SK-MEL-5 (cell line): ENCODE measurements at places on chromosomes 13 and 19.

DNA sequence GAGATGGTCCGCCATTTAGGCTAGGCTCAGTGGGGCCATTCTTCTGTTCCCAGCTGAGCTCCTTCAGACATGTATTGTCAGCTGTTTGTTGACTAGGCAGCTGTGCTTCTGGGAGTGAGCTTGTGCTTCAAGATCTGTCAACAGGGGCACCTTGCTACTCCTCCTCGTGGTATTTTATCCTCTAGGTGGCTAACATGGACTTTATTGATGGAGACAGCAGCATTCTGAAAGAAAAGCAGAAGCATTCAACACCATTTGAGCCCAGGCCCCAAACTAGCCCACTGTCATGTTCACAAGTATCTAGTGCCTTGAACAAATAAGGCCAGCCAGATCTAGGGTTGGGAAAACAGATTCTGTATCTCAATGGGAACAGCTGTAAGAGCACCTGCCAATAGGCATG is 65.9 kb downstream of the ZNF429 start:
- DNase-seq: no peak

DNA sequence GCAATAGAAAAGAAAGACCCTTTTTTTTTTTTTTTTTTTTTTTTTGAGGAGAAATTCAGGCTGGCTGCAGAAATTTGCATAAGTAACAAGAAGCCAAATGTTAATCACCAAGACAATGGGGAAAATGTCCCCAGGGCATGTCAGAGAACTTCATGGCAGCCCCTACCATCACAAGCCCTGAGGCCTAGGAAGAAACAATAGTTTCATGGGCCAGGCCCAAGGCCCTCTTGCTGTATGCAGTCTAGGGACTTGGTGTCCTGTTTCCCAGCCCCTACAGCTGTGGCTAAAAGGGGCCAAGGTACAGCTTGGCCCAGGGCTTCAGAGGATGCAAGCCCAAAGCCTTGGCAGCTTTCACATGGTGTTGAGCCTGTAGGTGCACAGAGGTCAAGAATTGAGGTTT is 88.4 kb upstream of the TPP2 start:
- no peak for DNase-seq

DNA sequence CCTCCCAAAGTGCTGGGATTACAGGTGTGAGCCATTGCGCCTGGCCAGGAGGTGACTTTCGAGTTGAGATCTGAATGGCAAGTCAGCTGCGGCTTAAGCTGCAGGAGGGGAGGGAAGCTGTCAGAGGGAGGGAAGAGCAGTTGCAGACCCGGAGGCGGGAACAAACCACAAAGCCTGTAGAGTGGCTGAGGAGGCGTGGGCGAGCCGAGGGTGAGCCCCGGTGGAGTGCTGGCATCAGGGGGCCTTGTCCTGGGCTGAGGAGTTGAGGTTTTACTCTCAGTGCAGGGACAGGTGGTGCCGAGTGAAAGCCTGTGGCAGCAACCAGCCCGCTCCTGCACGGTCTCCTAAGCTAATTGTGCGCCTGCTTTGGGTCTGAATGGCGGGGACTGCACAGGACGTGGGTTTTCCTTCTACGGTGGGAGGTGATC is 24.2 kb downstream of the PPP1R37 start:
- DNase-seq: no peak

GRCh38 chr13:71864986-71865873 is 1.8 kb downstream of the DACH1 start:
- DNase-seq: no peak

DNA sequence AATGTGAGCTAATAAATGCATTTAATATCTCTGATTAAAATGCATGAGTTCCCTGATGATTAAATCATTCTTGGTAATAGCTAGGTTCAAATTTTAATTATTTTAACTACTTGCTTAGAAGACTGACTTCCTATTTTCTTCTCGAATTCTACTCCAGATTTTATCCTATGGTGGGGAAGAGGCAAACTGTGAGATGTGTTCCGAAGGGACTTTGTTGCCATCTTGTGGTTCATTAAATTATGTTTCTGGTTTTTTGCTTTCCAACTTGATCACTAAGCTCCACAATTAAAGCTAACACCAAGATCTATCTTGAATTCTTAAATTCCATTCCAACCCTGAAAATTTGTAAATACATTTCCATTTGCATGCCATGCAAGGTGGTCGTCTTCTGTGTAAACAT is 538.4 kb upstream of the PCDH20 start:
- peak; percentile 57 for DNase-seq

- no peak for DNase-seq
Observed at GRCh38 chr19:4089400-4089908, 22.8 kb upstream of the ZBTB7A start.

- no peak for DNase-seq
Observed at GRCh38 chr13:113468472-113469201, 15.3 kb upstream of the ADPRHL1 start.

- no peak for DNase-seq
Observed at GRCh38 chr19:58556622-58557220, 1.7 kb downstream of the UBE2M start.

GRCh38 chr13:50850445-50850844 is 7.0 kb upstream of the DLEU7 start:
- DNase-seq: no peak

- DNase-seq: no peak
Observed at GRCh38 chr19:46090444-46090843, 34.0 kb downstream of the IGFL3 start.

- no peak for DNase-seq
Observed at GRCh38 chr19:52258426-52258825, 11.0 kb upstream of the ZNF766 start.

- DNase-seq: peak; percentile 82
Observed at GRCh38 chr19:43316591-43317319, 36.7 kb upstream of the CD177 start.

GRCh38 chr13:109200556-109200955 is 571.1 kb downstream of the MYO16 start:
- DNase-seq: no peak

DNA sequence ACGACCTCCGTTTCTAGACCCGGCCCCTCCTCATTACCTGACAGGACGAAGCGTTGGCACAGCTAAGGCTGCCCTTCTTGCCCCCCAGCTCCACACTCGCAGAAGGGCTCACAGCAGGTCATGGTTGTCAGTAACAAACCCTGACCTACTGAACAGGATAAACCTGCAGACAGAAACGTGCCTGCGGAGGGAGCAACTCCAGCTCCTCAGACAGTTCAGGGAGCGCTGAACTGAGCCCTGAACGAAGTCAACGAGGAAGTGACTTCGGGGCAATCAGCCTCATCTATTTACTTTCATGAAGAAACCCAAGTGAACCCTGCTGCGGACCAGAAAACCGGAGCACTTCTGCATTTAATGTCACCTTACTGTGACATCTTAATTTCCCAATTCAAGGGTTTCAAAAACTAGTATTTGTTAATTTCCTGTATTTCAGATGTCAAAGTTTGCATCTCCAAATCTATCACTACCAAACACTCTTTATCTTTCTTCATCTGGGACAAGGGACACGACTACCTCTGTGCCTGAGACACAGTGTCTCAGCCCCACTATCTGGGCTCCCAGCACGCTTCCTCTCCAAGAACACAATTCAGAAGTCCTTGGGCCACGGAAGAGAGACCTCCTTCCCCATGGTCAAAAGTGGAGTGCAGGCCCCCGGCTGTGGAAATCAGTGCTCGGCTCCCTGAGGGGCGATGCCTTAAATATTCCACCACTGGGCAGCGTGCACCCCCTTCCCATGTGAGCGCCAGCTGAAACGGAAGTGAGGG is 40.2 kb downstream of the CARS2 start:
- DNase-seq: no peak

GRCh38 chr13:84303035-84303434 is 420.8 kb upstream of the SLITRK1 start:
- DNase-seq: no peak

- no peak for DNase-seq
Observed at GRCh38 chr19:54077334-54077733, 3.8 kb downstream of the TARM1 start.

DNA sequence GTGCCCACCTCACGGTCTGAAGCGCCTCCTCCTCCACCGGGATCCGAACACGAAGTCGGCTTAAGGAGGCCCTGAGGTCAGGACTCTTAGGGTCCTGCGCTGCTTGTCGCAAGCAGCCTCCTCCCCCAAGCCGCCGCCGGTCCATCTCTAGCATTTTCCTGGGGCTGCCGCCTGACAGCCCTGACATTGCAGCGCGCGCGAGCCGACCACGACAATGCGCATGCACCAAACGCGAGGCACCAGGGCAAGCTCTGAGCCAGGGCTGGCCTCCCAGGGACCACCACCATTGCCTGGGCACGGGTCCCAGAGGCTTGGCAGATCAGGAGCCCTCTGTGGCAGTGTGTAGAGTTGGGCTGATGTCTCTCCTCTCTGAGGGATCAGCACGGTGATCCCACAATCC is 63.8 kb upstream of the ZNF420 start:
- DNase-seq: no peak

DNA sequence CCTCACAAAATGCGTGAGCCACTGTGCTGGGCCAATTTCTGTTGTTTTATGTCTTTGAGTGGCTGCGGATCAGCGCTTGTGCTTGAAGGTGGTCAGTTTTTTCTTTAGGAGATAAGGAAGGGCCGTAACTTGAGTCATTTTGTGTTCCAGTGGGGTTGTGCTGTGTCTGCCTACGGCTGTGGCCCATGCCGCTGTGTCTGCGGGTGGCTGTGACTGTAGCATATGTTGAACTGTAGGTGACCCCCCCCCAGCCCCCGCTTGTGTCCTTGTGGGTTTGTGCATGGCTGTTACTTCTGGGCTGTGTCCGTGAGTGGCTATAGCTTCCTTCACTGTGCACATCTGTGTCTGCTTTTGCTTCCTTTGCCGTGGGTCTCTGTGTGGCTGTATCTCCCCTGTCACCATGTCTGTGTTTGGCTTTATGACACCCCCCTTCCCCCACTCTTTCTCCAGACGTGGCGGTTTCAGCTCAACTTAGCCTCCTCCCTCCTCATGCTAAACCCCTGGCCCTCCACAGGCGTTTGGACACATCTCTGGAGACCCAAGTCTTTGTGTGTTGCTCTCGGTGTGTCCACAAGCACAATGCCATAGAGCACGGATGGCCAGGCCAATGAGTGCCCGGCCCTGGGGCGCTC is 675 bp downstream of the PPP1R14A start:
- no peak for DNase-seq

DNA sequence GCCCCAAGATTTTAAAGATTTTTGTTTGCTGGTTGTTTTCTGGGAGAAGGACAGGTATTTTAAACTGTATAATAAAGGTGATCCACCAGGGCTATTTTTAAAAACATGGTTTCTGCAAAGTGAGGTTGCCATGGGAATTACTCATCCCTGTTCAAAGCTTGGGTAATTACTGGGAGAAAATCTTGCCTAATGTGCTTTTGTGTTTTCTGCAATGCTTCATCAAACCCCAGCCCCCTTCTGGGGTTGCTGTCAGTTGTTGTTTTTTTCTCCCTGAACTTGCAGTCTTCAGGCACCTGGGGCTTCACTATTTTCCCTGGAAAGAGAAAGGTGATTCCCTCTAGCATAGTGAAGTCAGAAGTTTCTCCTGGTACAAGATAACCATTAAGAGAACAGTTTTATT is 277.2 kb downstream of the NALCN start:
- DNase-seq: no peak

DNA sequence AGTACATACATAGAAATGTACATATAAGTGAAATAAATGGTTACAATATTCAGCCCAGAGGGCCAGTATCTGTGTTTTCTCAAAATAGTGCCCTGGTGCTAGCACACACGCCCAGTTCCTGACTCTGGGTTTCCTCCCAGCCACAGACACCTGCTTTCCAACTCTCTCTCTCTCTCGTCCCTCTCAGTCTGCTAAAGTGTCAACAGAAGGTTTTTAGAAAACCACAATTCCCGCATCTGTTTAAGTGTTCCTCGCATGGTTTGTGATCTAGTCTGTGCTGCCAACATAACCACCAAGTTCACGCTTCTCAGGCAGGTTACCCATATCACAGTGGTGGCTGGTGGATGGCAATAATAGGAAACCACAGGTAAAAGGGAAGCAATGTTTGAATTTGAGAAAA is 17.8 kb upstream of the UPF3A start:
- no peak for DNase-seq

- peak; percentile 76 for DNase-seq
Observed at GRCh38 chr19:33416307-33417215, 43.1 kb downstream of the CEBPG start.

- peak; percentile 88 for DNase-seq
Observed at GRCh38 chr19:50909240-50910070, 1.7 kb downstream of the KLK4 start.

GRCh38 chr19:46786236-46787039 is 2.0 kb downstream of the SLC1A5 start:
- peak; percentile 43 for DNase-seq

- DNase-seq: no peak
Observed at GRCh38 chr19:7230826-7231225, 63.4 kb downstream of the INSR start.

- DNase-seq: no peak
Observed at GRCh38 chr13:38415233-38415632, 65.6 kb downstream of the UFM1 start.

DNA sequence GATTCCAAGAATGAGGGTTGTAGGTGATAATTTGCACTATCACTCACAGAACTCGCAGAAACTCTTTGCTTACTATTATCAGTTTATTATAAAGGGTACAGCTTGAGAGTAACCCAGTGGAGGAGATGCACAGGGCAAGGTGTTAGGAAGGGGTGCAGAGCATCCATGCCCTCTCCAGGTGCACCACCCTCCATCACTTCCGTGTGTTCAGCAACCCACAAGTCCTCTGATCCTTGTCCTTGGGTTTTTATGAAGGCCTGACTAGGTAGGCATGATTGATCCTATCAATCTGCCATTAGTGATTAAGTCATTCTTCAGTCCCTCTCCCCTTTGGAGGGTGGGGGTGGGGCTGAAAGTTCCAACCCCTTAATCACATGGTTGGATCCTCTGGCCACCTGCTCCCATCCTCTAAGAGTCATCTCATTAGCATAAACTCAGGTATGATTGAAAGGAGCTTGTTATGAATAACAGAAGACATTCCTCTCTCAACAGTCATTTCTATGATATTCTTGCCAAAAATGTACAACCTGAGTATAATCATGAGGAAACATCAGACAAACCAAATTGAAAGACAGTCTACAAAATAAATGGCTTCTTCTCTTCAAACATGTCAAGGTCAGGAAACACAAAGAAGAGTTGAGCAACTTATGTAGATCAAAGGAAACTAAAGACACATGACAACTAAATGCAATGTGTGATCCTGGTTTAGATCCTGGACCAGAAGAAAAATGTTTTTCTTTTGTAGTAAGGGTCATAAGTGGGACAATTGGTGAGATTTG is 225.4 kb downstream of the PCCA start:
- DNase-seq: no peak

DNA sequence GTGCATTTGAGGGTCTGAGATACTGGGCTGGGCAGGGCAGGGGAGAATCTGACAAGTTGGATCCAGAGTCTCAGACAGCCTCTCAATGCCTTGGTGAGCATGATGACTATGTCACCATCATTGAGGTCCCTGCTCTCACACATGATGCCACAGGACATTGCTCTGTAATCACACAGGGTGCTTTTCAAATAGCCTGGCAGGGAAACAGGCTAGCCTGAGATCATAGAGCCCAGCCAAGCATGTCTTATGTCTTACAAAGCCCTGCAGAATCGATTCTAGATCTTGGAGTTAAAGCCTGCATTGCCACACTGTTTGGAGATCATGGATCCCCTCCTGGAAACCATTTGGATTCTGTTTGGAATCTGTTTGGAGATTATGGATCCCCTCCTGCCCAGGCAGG is 5.3 kb downstream of the KCNN1 start:
- DNase-seq: no peak

GRCh38 chr19:13260883-13261653 is 110.9 kb downstream of the IER2 start:
- peak; percentile 74 for DNase-seq
